ENCODE measurements at places on chromosomes 7 and 10.

- no peak for DNase-seq
These were observed 254.2 kb upstream of the C7orf33 start for GRCh38 chr7:148336411-148336810.

DNA sequence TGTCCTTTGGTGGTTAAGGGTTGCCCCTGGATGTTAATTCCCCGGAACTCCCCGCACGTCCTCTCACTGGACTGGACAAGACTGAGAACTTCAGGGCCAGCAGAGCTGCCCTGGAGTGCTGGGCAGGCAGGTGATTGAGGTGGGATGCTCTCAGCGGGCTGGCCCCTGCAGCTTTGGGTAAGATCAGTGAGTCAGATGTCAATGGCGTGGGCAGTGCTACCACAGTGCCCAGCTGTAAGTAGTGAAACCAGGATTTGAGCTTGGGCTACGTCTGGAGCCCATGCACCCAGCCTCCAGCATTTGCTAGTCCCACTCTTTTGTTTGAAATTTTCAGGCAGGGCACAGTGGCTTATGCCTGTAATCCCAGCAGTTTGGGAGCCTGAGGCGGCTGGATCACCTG, 6.7 kb upstream of the SEPHS1 start:
- DNase-seq, result no peak

DNA sequence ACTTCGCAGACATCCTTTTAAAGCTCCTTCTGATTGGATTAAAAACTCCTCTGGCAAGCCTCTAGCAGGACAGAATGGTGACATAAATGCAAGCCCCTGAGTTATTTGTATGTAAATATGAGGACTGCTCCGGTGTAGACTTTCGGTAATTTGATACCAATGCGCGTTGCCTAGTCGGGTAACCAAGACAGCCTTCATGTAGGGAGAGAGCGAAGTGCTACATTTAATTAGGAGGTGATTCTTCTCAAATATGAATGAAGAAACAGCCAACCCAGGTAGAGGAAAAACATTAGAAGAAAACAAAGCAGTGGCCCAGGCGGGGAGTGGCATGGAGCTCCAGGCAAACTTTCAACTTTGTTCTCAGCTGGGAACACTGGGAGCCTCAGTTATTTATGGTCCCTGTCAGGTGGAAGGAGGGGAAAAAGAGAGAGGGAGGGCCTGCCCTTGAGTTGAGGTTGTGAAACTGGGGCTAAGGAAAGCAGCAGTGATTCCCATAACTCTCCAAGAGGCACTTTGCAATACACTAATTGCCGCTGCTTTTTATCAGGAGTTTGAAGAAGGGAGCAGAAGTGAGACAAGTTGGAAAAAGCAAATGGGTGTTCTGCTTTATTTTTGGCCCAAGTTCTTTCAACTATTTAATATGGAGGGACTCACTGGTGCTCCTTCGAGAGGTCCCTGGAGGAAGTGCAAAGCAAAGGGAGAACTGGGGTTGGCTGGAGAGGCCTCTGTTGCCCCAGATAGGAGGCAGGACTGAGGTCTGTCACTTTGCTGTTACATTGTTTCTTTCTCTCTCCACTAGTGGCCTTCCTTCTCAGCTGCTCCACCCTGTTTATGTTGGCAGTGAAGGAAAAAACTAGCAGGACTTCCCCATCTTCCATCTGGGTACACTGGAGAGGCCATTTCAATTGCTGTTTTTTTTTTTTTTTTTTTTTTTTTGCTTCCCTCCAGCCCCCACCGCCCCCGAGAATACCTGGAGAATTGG, 234.6 kb upstream of the CCDC6 start:
- no peak for DNase-seq

DNA sequence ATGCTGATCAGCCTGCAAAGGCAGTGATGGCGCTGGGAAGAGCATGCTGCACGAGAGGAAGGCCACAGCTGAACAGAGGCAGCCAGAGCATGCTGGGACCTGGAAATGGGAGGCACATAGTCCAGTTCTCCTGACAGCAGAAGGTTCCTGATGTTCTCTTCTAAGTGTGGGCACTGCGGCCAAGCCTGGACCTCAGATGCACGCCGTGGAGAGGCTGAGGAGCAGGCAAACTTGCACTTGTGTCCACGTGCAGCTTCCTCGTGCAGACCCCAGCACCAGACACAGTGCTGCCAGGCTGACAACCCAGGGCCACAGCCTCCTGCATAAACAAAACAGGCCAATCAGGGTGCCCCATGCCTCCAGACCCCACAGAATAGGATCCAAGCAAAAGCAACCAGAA, 93.5 kb upstream of the LANCL2 start:
- DNase-seq, result no peak

- DNase-seq, result no peak
These were observed 182.8 kb upstream of the PHYHIPL start for GRCh38 chr10:58993480-58994221.

DNA sequence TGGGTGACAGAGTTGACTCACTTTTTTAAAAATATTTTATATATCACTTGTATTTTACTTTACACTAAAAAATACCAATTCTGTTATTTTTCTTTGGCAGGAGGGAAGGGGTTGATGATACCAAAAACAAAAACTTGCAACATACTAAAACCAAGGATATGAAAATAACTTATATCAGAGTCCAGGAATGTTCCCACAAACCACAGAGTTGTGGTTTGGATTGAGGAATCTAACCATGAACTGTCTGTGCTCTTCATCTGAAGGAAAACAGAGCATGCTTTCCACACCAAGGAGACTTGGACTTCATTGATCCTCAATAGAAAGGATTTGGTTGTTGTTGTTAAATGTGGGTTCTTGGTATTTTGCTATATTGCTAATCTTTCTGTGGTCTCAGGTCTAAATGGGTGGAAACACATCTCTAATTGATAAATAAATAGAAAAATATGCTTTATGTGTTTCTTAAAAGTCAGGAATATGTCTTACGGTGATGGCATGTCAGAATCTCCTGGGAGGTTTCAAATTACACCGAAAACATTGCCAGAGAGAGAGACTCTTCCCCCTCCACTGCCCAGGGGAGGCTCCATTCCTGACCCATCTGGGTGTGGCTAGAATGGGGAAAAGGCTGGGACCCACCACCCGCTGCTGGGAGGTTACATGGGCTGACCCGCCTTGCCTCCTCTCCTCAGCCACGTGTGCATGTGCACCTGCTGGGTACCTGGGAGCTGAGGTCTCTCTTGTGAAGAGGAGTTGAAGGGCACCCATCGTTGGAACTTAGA, 46.9 kb upstream of the STK17A start:
- DNase-seq, result no peak

DNA sequence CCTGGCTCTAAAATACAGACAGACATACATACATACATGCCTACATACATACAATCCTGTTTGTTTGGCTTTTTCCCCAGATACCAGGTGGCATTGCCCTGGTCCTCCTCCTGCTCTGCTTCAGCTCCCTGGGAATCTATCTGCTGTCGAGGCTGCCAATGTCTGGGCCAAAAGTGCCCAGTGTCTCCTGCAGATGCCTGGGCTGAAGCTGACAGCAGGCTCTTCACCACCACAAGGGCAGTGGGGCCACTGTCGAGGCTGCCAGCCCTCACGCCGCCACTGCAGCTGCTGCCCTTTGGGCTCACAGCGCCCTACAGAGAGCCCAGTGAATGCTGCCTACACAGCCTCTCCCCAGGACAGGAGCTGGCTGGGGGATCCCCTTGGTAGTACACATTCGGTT, 18.0 kb upstream of the STN1 start:
- DNase-seq, result no peak

DNA sequence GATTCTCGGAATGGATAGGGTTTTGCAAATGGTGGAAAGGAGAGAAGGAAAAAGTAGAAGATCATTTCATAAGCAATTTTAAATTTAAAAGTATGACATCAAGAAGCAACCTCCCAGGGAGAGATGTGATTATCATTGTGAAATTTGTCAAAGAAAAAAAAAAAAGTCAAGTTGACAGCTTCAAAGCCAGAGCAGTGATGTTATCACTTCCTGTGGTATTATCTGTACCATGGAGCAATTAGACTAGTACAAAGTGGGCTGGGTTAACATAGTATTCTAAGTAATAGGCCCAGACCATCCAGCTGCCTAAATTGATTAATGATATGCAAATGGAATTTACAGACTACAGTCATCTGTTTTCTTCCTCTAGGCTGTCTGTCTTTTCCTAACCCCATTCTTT, 84.0 kb upstream of the NPY start:
- DNase-seq, result no peak

All from activated CD8-positive, alpha-beta memory T cell treated with anti-CD3 and anti-CD28 coated beads for 24 hours (primary cell).